Stimulated activated memory B cell treated with anti-CD40 and anti-IgM and Interleukin-4, amounts not matched to agents 10 μg/mL and 1 μg/mL and 100 μg/mL, for 72 hours (primary cell): ENCODE measurements at places on chromosomes 16 and 17.

- no peak for ATAC-seq
Observed at GRCh38 chr16:48210747-48211146, 33.4 kb upstream of the LONP2 start.

DNA sequence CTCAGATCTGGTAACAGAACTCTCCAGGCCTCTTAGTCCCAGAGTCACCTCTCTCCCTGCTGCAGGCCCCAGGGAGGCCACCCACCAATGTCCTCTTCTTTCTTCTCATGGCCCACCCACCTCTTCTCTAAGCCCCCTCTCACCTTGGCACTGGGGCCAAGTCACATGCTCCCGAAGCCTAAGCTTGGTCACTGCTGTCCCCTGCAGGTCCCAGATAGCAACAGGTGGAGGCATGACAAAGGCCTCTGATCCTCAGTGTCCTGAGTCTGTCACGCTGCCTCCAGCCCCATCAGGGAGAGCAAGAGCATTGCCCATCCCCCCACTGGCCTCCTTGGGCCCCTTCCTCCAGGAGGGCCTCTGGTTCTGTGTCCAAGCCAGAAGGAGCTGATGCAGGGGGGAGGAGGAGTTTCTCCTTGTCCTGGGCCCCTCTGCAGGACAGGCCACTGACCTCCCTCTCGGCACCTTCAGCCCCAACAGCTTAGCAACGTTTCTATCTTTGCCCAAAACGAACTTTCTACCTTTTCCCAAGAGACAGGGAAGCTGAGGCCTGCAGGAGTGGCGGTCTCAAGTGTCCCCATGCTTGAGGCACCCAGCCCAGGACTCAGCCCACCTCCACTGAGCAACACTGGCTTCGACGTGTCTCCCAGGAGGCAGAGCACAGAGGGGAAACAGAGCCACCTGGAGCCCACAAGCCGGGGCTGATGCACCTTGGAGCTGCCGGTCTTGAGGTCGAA, 8.6 kb downstream of the P2RX1 start:
- no peak for ATAC-seq

GRCh38 chr17:67571478-67571877, 146.3 kb upstream of the NOL11 start:
- ATAC-seq = no peak

GRCh38 chr16:17827313-17827712, 356.6 kb upstream of the XYLT1 start:
- ATAC-seq = no peak

GRCh38 chr17:27265333-27265732, 28.6 kb upstream of the WSB1 start:
- no peak for ATAC-seq

GRCh38 chr17:7122381-7122780, 7.8 kb upstream of the ASGR2 start:
- ATAC-seq = no peak

DNA sequence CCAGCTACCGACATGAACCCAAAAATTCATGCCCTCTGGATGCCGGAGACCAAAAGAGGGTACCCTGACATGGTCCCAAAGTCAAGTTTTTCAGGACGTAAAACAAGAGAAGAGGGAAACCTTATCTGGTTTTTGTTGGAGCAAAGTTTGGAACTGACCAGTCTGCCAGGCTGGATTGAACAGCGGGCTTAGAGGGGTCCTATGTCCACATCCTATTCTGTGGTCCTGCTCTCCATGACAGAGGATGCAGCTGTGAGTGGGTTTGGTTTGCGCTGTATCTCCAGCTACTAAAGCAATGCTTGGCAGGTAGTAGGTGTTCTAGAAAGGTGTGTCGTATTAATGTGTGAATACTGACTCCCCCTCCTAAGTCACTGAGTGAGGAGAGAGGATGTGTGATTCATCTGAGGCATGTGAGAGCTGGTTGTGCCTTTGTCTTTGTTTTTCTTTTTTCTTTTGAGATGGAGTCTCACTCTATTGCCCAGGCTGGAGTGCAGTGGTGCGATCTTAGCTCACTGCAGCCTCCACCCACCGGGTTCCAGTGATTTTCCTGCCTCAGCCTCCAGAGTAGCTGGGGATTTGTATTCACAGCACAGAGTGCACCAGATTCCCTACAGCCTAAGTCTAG, 31.0 kb downstream of the PMM2 start:
- ATAC-seq = no peak

DNA sequence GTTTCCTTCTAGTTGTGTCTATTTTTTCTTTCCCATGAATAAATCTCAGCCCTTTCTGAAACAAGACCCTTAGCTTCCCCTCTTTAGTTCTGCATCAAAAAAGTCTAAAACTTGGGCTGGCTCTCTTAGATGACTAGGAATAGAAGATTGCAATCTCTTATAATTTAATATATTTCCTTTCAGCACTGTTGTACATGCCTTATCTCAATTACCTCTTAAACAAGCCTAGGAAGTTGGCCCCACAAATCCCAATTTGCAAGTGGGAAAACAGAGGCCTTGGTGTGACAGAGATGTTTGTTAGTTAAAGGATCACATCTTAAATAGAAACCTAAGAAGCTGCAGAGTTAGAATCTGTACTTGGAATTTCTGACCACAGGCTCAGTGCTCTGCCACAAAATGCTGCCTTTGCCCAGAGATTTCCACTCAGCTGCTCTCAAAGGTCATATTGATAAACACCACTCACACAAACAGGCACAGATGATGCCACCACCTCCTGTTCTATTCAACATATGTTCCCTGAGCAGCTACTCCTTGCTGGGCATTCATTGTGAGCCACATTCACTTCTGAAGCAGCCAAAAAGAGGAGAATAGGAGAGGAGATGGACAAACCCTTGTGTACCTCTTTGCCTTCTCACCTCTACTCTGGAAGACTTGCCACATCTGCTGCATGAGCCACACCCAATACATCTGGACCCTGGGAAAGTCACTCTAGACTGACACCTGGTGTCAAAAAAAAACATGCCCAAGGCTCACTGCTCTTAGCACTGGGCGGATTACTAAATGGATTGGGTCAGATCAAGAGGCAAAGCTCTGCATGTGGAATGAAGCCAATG, 5.5 kb downstream of the CCDC182 start:
- no peak for ATAC-seq

- peak; percentile 40 for ATAC-seq
Observed at GRCh38 chr17:50218771-50219315, 17.4 kb upstream of the COL1A1 start.

- ATAC-seq = no peak
Observed at GRCh38 chr17:3835410-3836229, 10.4 kb downstream of the NCBP3 start.

DNA sequence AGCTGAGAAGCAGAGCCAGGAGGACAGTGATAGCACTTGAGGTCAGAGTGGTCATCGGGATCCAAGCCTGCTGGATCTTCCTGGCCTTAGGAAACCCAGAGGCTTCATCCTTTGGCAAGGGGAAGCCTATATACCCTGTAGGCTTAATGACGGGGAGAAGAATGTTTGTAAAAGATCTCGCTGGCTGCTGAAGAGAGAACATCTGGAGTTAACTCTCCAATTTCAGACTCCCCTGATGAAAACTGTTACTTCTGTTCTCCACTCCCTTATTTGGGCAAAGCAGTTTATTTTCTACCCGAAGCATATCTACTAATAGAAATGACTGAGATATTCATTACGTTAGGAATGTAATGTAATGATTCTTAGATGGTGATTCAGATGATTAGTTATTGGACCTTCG, 487.0 kb downstream of the CDH13 start:
- ATAC-seq = no peak
